ENCODE measurements at places on chromosomes 11 and 22.

DNA sequence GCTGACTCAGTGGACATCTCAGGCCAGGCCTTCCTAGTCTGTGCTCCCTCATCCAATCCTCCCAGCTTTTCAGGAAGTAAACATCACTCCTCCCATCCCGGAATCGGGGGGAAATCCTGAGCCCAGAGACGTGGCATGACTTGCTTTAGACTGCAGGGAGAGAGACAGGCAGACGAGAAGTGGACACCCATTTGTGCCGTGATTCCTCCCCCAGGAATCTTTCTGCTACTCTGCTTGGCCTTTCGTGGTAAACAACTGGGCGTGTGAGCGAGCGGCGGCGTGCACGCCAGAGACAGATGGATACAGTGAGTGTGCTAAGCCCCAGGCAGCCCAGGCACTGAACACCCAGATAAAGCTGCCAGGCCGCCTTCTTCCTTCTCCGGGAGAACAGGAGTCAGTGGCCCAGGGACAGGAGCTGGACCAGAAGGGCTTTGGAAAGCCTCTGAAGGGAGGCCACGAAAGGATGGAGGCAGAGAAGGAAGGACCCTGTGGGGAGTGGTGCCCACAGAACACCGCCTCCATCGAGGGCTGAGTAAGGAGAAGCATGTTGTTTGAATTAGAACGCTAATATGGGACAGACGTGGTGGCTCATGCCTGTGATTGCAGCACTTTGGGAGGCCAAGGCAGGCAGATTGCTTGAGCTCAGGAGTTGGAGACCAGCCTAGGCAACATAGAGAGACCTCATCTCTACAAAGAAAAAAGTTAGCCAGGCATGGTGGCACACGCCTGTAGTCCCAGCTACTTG lies 53.0 kb upstream of the PRR5 start:
- peak; percentile 95 for DNase-seq

DNA sequence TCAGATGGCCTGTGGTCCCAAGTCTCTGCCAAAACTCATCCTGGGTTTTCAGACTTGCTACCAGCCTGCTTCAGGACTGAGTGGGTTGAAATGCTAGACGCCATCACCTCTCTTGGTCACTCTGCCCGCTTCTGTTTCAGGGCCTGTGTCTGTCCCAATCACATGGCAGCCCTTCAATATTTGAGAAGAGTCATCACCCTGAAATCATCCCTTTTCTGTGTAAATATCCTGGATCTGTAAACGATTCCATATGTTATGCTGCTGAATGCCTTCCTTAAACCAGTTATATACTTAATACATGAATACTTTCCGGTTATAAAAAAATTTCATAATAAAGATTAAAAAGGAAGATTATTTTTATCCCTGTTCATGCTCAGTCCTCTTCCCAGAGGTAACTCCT lies 39.8 kb upstream of the TLCD5 start:
- no peak for DNase-seq

DNA sequence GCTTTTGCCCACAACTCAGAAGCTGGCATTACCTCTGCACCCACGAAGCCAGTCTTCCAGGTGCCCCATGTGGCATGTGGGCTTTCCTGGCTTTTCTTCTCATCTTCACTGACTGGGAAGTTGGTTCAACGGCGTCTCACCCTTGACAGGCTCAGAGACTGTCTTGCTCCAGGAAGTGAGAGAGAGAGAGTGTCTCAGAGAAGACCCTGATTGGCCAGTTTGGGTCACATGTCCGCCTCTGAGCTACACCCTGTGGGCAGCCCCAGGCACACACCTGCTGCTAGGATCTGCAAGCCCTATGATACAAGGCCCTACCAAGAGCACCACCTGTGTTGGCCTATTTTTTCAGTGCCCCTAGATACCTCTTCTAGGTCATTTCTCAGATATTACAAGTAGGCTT lies 39.0 kb downstream of the RTL6 start:
- DNase-seq, result peak; percentile 46

- no peak for DNase-seq
Observed at GRCh38 chr11:72405009-72405408, 29.3 kb downstream of the CLPB start.

- DNase-seq, result no peak
Observed at GRCh38 chr11:96303980-96304379, 39.0 kb downstream of the MAML2 start.

DNA sequence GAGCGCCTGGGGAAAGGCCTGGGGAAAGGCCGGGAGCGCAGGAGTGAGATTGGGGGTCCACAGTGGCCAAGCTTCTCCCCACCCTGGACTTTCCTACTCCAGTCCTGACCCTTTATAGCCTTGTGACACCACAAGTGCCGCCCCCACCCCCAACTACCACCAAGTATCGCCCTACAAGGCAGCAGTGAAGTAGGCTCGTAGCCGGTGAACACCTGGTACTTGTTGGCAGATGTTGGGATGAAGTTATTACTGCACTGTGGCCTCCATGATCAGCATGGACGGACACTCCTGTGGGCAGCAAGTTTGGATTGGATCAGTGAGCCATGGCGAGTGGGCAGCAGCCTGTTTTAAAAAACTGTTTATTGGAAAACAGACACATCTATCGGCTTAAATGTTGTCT lies 45.0 kb downstream of the EIF3F start:
- no peak for DNase-seq

- no peak for DNase-seq
Observed at GRCh38 chr22:40525250-40525884, 111.2 kb downstream of the MRTFA start.

DNA sequence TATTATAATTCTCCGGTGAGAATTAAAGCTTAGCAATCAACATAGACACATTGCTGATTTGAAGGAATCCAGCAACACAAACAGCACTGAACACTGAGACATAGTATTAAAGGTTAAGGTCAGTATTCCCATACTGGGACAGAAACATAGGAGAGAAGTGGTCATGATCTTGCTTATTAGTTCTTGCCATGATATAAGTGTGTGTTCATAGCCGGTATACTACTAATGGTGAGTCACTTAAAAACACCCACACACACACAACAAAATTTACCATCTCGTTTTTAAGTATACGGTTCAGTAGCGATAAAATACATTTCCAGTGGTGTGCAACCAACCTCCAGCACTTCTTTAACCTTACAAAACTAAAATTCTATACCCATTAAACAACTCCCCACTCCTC lies 96.3 kb downstream of the C11orf65 start:
- no peak for DNase-seq

DNA sequence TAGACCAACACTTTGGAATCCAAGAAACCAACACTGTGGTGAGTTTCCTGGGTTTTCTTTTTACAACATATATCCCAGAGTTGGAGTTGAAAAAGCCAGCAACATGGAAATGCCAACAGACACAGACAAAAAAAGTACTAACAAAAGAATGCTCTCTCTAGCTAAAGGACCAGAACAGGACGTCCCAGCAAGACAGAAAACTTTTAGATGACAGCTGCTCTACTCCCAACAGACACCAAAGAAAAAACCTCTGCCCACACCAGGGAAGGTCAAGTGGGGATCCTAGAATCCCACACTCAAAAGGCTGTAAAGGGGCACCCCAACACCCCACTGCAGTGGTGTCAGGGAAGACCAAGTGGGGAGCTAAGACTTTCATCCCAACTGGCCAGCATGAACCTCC lies 23.3 kb downstream of the RRAS2 start:
- no peak for DNase-seq

- no peak for DNase-seq
Observed at GRCh38 chr11:93741882-93742226, 382 bp downstream of the C11orf54 start.

- DNase-seq, result no peak
Observed at GRCh38 chr22:41636467-41636866, 15.4 kb downstream of the XRCC6 start.

DNA sequence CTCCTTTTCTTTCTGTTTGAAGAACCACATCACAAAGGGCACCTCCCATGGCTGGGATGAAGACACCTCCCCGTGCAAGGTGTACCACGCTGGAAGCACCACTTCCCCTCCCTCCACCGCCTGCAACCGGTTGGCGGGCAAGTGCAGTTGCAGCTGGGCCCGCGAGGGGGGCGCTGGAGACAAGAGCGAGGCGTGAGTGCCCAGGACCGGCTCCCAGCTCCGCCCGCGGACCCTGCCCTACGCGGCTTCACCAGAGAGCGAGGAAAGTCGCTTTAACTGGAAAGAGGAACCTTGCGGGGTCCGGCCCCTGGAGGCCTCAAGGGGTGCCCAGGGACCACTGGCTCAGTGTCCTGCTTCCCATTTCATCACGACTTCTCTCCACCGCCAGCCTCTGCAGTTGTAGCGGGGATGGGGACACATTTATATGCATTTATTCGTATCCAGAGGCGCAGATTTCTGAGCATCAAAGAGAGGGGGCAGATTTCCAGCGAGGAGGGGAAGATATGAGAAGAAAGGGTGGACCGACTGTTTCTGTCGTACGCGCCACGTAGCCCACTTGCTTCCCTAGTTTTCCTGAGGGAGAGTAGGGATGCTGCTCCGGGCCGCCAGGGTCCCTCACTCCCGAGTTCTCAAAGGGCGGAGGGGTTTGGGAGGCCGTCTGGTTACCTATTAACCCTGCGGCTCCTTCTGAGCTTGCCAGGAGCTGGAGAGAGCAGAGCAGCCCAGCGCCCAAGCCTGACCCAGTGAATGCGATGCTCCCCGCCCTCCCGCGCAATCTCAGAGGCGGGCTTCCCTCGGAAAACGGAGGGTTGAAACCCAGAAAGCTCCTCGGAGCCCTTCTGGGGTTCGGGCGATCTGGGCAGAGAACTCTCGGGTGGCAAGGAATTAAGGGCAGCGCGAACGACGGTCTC lies 3.5 kb downstream of the ESAM start:
- peak; percentile 95 for DNase-seq

DNA sequence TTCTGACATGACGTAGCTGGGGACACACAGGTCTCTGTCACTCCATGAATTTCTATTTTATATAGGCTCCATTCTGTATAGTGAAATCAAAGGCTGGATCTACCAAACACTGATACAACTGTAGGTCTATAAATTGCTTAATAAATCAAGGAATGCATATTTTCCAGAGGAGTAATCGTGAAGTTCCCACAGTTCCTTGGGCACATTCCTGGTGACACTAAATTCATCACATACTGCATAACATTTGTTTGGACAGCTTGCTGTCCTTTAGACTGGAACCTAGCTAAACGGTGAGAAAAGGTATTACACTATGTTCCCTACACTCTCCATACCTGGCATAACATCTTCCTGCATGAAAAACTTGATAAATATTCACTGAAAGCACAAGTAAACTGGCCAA lies 41.6 kb upstream of the UCP3 start:
- DNase-seq, result no peak

DNA sequence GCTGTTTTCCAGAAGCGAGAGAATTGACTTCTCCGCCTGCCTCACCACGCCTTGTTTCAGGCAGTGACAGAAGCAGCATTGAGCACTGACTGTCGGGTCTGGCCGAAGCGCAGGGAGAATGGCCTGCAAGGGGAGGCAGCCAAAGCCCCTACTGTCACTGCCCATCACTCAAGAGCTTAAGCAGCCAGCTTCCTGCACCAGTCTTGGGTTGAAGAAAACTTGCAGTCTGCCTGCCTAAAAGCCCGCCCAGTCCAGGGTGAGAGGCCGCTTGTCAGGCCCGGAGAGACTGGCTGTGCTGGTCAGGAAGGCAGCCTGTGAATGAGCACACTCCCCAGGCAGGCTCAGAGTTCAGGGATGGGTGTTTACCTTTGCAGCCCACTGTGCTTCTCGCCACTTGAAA lies 108.3 kb downstream of the PKNOX2 start:
- no peak for DNase-seq

GRCh38 chr22:17922925-17923903 lies 101.1 kb downstream of the MICAL3 start:
- DNase-seq, result no peak

DNA sequence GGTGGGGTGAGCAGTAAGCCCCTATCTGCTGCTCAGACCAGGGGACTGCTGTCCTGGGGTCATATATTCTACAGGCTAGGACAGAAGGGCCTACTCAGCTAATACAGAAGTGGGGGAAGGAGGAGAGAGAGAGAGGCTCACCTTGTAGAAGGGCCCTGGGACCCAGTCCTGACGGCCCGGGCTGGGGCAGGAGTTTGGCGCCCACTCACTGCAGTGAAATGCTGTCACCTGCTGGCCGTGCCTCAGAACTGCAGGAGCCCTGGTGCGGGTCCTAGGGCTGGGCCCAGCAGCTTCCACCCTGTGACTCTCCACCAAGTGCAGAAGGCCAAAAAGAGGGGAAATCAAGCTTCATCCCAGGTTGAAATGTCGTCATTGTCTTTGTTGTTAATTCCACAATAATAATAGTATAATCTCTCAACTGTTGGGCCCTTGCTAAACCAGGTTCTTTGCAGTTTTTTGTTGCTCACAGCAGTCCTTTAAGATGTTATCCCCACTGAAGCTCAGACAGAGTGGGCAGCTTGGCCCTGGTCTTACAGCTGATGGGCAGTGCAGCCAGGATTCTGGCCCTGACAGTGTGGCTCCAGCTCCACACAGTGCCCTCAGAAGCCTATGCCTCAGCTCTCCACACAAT lies 29.6 kb downstream of the TRIM29 start:
- DNase-seq, result peak; percentile 94

DNA sequence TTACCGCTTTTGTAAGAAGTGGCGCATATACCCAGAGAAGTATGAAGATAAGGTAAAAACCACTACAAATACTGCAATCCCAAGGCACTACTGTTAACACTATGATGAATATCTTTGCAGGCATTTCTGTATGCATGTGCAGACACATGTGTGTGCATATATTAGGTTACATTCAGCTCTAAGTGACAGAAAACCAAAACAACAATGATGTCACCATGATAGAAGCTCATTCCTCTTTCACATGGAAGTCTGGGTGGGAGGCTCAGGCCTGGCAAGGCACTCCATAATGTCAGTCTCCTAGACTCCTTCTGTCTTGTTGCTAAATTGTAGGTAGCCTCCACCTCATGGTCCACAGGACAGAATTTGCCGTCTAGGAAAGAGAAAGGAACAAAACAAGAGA lies 63.0 kb upstream of the SLC6A5 start:
- no peak for DNase-seq

DNA sequence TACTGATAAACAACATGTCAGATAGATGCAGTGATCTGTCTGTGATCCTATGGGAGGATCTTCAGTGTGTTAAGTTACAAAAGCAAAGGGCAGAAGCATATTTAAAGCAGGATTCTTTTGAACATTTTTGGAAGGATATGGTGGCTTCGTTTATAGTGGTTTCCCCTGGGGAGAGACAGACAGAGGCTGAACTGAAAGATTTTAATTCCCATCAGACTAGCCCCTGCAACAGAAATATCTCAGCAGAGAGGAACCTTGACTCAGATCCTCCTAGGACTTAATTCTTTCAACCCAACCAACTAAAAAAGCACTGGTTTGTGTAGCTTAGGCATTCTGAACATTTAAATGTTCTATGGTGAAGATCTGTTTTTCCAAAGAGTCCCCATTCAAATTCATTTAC lies 5.7 kb downstream of the CLTCL1 start:
- DNase-seq, result no peak

DNA sequence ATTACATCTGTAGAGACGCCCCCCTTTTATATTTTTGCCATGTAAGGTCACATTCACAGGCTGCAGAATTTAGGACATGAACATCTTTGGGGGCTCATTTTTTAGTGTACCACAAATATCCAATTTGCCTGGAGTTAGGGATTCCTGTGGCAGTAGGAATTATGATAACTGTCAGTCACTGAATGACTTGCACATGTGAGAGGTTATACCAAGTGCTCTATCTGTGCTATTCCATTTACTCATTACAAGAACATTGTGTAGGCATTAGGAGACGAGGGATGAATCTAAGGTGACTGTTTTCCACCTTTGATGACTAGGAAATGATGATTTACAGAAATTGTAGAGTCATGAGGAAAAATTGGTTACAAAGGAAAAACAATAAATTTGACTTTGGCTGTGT lies 79.3 kb downstream of the LIF start:
- no peak for DNase-seq

- no peak for DNase-seq
Observed at GRCh38 chr11:73401217-73401923, 25.2 kb downstream of the RELT start.

- no peak for DNase-seq
Observed at GRCh38 chr11:71548716-71549151, 514 bp downstream of the KRTAP5-9 start.
